Activated T-cell treated with anti-CD3 and anti-CD28 coated beads, Interleukin-2, amount 50 U/mL, for 72 hours (primary cell): ENCODE measurements at places on chromosomes 5 and 9. TPM values are rescaled to one million over a fixed set of nuclear protein-coding genes. Genes with fewer than 3 reads are reported as not detected.

The IZUMO3 gene
- not detected for total RNA-seq

The TMEM215 gene
- not detected for total RNA-seq

The GPSM1 gene
- 12.3 TPM for total RNA-seq

The IFNE gene
- not detected for total RNA-seq

The DNAH5 gene
- total RNA-seq, result not detected

The ACSL6 gene
- total RNA-seq, result 8.2 TPM

The PCDHGC4 gene
- total RNA-seq, result not detected

The SPATA31E1 gene
- not detected for total RNA-seq

The ENTREP1 gene
- not detected for total RNA-seq

The DMXL1 gene
- 34.8 TPM for total RNA-seq

The OLFML2A gene
- not detected for total RNA-seq
